ENCODE measurements at places on chromosomes 4 and X.

GRCh38 chr4:125316791-125317524 lies 2.2 kb downstream of the FAT4 start:
- DNase-seq = peak; percentile 40

- no peak for DNase-seq
These were observed 50.4 kb upstream of the CCDC160 start for GRCh38 chrX:134186362-134187121.

DNA sequence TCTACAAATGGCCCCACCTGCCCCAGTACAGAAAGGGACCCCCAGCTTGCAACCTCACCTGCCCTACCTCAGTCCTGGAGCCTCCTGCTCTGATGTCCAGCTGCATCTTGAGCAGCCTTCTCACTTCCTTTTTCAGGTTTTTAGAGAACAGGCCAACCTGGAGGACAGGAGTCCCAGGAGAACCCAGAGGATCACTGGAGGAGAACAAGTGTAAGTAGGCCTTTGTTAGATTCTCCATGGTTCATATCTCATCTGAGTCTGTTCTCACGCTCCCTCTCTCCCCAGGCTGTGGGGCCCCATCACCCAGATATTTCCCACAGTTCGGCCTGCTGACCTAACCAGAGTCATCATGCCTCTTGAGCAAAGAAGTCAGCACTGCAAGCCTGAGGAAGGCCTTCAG lies 3.6 kb downstream of the MAGEA11 start:
- DNase-seq = no peak

GRCh38 chr4:38106886-38107514 lies 146.8 kb downstream of the PTTG2 start:
- no peak for DNase-seq

DNA sequence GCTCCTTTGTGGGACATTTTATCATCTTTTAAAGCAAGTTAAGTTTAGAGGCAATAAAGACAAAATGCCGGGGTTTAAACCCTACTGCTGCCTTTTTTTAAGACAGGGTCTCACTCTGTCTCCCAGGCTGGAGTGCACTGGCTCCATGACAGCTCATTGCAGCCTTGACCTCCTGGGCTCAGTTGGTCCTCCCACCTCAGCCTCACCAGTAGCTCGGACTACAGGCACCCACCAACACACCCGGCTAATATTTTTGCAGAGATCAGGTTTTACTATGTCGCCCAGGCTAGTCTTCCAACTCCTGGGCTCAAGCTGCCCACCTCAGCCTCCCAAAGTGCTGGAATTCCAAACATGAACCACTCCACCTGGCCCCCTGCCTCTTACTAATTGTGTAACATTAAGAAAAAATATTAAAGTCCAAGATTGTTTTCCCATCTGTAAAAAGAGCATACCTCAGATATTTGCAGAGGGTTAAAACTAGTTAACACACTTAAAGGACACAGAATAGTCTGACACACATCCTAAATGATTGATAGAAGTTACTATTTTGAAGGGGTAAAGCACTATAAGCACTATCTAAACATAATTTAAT lies 9.8 kb downstream of the HNRNPD start:
- DNase-seq = no peak

DNA sequence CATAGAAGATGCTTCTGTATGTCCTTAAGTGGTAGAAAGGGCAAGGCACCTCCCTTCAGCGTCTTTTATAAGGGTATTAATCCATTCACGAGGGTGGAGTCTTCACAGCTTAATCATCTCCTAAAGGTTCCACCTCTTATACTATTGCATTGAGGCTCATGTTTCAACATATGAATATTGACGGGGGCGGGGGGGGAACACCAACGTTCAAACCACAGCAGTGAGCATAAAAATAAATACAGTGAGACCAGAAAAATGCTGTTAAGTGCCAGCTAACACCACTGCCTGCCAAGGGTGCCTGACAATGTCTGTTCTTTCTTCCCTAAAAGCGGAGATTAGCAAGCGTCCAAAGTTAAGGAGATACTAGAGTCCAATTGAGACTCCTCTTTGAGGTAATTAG lies 323.3 kb downstream of the STK32B start:
- DNase-seq = no peak

GRCh38 chrX:69027181-69028005 lies 137.9 kb downstream of the PJA1 start:
- no peak for DNase-seq

- no peak for DNase-seq
These were observed 2.7 kb downstream of the SMIM10L2A start for GRCh38 chrX:135424469-135424868.

GRCh38 chr4:184937030-184937710 lies 81.1 kb upstream of the HELT start:
- DNase-seq = peak; percentile 29

- no peak for DNase-seq
These were observed 71.0 kb upstream of the BMP2K start for GRCh38 chr4:78704981-78705683.

- DNase-seq = no peak
These were observed 121.4 kb downstream of the SHROOM3 start for GRCh38 chr4:76556452-76556851.

DNA sequence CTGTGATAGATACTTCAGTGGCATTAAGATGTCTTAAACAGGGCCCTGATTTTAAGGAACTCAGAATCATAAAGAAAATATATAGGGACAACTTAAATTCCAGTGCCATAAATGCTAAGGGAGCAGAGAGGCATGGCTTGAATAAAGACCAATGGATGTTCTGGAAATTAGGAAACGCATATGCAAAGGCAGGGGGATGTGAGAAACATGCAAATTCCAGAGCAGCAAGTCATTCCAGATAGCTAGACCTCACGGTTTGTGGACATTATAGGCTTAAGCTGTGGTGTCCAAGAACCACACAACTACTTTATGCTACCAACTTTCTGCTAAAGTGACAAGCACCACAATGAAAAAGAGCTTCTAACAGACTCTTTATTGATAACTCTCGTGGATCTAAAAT lies 132.6 kb upstream of the ANK2 start:
- no peak for DNase-seq

DNA sequence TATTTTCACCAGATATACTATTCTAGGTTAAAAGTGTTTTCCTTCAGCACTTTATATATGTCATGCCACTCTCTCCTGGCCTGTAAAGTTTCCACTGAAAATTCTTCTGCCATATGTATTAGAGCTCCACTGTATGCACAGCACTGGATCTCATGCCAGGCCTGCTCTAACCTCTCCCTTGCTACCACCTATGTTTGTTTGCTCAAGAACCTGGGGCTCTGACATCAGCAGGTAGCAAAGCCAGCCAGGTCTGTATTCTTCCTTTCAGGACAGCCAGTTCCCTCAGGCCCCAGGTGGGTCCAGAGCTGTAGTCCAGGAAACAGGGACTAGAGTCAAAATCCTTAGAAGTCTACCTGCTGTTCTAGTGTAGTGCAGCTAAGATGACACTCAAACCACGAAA lies 19.1 kb upstream of the MUC7 start:
- DNase-seq = no peak

- no peak for DNase-seq
These were observed 41.1 kb downstream of the CBLL2 start for GRCh38 chrX:22313766-22314165.

GRCh38 chr4:169207436-169208089 lies 63.2 kb downstream of the SH3RF1 start:
- DNase-seq = no peak

GRCh38 chr4:145130788-145131399 lies 32.8 kb downstream of the ABCE1 start:
- no peak for DNase-seq

DNA sequence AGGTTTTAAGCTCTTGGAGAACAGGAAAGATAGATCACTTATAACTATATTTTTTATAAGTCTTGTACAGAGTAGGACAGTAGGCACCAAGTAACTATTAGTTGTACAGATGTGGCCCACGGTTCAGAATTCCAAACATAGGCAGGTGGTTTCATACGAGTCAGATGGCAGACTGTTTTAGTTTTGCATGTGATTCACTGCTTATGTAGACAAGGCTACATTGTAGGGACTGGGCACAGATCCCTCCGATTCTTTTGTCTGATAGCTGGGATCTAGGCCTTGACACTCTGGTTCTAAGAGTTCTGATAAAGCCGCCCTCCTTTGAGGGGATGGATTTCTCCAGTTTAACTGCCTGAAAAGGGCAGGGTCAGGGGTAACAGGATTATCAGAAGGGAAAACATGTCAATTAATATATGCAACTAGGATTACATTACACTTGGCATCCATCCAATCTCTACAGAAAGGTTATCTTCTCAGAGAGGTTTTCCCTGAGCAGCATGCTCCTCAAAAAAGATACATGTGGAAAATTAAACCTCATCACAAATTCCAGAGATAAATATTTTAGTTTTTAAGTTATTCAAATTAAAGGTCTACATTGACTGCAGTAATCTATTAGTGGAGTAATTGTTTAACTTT lies 87.8 kb downstream of the SPRY1 start:
- DNase-seq = peak; percentile 67

All from NCI-H510A treated with DMSO at 0.1 percent for 48 hours (cell line).